ENCODE measurements at places on chromosomes 16 and 17.

DNA sequence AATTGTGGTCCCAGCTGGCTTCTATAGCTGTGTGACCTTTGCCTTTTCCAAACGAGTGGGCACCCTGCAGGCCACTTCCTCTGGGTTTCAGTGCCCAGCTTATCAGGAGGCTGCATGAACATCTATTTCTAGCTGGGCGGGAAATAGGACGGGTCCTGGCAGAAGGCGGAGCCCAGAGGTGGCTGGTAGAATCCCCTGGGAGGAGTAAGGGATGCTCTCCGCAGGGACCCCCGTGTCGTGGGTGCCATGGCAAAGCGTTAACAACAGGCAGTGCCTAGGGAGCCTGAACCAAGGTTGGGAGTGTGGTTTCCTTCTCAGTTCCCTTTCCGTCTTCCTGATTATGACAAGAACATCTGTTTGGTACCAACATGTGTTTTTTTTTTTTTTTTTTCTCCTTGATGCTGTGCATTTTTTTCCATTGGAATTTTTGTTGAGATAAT is 58.2 kb downstream of the PLCG2 start:
- no peak for ATAC-seq

- no peak for ATAC-seq
These were observed at the start of gene UNC45B for GRCh38 chr17:35147375-35147905. Gene UNC45B (plus strand): TSS chr17:35147817. CDS start chr17:35148264, 447 bp downstream.

DNA sequence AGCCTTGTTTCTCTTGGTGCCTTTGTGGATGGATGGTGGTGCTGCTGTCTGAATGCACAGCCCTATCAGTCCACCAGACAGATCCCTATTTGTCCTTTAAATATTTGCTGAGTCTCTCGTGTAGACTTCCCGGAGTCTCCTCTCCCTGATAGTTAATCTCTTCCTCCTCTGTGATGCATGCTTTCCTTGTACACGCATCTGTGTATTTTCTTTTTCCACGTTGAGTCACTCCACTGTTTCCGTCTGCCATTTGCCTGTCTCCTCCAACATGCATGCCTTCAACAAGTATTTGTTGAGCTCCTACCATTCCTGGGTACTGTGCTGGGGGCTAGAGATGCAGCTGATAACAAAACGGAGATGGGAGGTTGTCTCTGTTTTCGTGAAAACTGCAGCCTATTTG is 282.6 kb downstream of the HAPSTR1 start:
- no peak for ATAC-seq

GRCh38 chr17:57868007-57868909 is 18.4 kb upstream of the MRPS23 start:
- peak; percentile 94 for ATAC-seq

DNA sequence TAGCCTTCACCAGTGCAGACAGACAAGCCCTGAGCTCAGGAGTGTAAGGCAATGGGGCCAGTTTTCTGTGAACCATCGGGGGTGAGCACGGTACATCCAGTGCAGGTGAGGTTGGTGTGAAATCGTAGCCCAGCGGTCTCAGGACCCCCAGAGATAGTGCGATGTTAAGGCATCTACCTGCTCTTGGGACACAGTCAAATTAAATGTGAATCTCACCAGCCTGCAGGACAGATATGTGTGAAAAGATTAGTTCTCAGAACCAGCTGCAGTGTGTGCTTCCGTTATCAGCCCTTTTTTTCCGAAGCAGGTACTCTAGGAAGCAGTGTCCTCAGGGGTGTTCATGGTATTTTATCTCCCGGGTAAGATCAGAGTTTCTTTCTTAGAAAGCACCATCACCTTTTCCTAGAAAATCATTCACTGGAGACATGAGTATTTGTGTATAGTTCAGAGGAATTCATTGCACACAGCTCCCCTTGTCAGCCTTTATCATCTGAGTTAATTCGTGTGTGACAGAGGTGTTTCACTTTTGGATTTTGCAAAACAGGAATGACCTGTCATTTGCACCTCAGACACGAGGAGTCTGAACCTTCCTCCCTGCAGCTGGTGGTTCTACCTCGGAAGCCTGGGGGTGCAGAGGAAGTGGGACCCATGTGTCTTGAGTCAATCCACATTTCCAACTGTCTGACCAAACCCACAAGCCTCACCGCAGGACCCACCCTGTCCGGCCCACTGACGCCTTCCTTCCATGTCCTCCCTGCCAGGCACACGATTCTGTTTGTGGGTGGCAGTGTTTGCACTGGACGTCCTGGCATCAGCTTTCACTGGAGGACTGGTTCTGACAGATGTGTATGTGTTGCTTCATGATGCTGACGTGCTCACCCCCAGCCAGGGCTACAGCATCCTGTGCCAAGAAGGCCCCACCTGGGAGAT is 107.8 kb downstream of the CLEC16A start:
- ATAC-seq: no peak

- no peak for ATAC-seq
These were observed 279.5 kb downstream of the KIF2B start for GRCh38 chr17:54102246-54102645.

GRCh38 chr17:4357030-4357628 is 9.3 kb downstream of the UBE2G1 start:
- ATAC-seq: no peak

- no peak for ATAC-seq
These were observed 6.9 kb downstream of the PLLP start for GRCh38 chr16:57277586-57277985.

- no peak for ATAC-seq
These were observed 31.1 kb downstream of the RAI1 start for GRCh38 chr17:17712268-17712924.

- ATAC-seq: no peak
These were observed 166.2 kb upstream of the ASIC2 start for GRCh38 chr17:33459078-33459940.

DNA sequence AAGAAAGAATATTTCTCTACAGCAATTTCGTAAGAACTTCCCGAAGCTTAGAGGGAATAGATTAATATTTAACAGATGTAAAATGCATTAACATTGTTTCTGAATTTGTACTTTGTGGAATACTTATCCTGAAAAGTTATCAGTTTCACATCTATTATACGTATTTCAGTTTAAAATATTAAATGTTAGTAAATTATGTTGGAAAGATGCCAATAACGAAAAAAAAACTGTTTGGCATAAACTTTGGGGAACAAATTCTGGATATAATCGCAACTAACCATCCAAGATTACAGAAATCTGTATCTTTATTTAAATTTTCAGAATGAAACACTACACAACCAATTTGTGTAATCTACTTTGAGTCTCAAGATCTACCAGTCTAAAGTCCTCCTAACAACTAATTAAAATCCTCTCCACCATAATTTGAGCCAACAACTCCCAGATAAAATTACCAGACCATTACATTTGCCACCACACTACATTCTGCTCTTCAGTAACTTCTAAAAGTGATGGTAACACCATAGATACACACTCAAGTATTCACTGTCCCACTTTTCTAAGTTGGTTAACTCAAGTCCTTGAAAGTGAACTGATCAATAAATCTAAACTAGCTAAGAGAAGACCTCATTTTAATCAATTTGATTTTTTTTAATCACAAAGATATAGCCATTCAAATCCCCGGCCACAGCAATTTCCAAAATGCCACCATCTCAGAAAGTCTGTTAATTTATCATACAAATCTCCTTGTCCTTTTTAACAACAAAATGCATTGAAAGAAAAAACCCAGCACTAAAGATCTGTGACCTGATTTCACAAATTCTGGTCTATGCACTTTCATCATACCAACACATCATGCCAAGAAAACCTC is 2.0 kb downstream of the SIAH1 start:
- ATAC-seq: no peak

All from gastroesophageal sphincter (tissue), 4 donors.